Mesothelial cell of epicardium (in vitro differentiated cells): ENCODE measurements at places on chromosomes 16 and 17.

GRCh38 chr16:72958522-72959076, 89.3 kb downstream of the ZFHX3 start:
- H3K36me3 ChIP-seq = peaks cover 34% of the 10 kb centered on the region
- peaks cover 14% of the 10 kb centered on the region for H3K4me1 ChIP-seq

- H3K36me3 ChIP-seq = peaks cover 2% of the 10 kb centered on the region
- H3K27me3 ChIP-seq = no peaks in the 10 kb centered on the region
- no peak overlapping the region for H3K27ac ChIP-seq
- H3K4me3 ChIP-seq = no peak overlapping the region
Observed at GRCh38 chr16:67939507-67940445, 3.1 kb upstream of the PSMB10 start.

DNA sequence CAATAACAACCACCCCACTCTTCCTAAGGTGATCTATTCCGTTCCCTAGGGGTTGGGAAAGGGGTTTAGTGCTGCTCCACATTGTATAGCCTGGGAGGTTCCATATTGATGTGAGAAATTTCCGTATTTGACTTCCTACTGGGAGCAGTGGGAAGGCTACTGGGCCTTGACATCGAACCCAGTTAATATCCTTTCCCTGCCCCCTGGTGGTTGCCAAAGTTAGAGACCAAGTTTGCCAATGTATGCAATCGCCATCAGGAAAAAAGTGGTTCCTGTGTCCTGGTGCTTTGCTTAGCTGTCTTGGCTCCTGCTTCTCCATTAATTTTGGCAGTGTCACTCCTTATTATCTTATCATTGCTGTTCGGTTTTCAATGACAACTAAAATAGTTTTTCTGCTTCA, 914.9 kb downstream of the KCNJ2 start:
- H3K27ac ChIP-seq = no peak overlapping the region
- no peaks in the 10 kb centered on the region for H3K27me3 ChIP-seq
- no peaks in the 10 kb centered on the region for H3K36me3 ChIP-seq
- H3K4me3 ChIP-seq = no peak overlapping the region
- no peaks in the 10 kb centered on the region for H3K4me1 ChIP-seq

- no peak overlapping the region for H3K27ac ChIP-seq
- H3K27me3 ChIP-seq = no peaks in the 10 kb centered on the region
- peaks cover 25% of the 10 kb centered on the region for H3K4me1 ChIP-seq
- H3K4me3 ChIP-seq = no peak overlapping the region
- DNase-seq = no peak
- peaks cover 6% of the 10 kb centered on the region for H3K36me3 ChIP-seq
Observed at GRCh38 chr16:11319529-11320146, 25.6 kb upstream of the RMI2 start.

DNA sequence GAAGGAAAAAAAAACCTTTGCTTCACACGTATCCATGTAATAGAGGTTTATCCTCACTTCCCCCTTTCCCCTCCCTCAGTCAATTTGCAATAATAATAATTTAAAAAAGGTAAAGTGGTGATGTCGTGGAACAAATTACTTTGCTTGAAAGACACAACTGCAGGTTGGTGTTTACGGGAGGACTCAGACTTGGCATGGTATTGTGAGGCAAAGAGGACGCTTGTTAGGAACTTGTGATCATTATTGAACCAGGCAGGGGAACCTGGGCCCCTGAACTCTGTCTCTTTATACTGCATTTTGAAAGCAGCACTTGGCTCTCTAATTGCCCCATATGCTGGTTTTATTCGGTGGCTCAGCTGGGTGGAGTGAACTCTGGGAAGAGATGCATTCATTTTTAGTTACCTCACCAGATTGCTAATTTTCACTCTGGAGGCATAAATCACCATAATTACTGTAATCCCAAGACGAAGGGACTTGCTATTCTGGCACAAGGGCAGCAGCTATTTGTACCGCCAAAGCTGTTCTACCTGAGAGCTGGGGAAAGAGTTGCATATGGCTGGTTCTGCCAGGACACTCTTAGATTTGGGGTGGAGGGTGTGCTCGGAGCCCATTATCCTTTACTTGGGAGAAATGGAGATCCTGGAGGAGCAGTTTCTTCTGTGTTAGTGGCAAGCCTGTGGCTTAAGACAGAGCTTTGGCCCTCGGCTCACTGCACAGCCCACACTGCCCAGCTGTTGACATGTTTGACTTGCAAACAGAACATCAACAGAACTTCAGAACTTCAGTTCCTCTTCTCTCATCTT, 5.7 kb upstream of the DHX8 start:
- H3K36me3 ChIP-seq = no peaks in the 10 kb centered on the region
- no peak overlapping the region for H3K4me3 ChIP-seq
- no peaks in the 10 kb centered on the region for H3K27me3 ChIP-seq
- no peak overlapping the region for H3K27ac ChIP-seq
